ENCODE measurements at places on chromosomes 11 and 22. TPM values are rescaled to one million over a fixed set of nuclear protein-coding genes. Genes with fewer than 3 reads are reported as not detected.

RPS6KB2 gene
- total RNA-seq: 82.3 TPM

ISX gene
- 53.0 TPM for total RNA-seq

DNA sequence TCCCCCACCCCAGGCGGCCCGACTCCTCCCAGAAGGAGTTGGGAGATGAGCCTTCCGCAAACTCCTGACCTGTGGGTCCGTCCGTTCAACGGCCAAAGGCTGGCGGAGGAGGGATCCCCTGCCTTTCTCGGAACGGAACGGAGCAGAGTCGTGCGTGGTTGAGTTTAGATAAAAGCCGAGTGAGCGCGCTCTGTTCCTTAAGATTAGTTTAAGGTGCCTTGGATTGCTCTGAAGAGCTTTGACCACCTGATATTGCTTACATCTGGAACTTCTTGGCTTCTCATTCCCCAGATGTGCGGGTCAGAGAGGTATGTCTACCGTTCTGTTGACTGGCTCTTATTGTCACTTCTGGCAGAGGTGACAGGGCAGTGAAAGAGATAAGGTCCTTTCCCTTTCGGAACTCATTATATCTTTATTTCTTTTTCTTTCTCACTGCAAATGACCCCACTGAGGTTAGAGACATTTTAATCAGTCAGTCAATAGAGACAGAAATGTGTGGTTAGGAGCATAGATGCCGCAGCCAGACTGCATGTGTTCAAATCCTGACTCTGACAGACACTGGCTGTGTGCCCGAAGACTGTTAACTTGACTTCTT lies at the start of gene TRIM6:
Gene TRIM6, plus strand, starts transcription at position 31 of the 595 bp plus-strand sequence. Its CDS starts 261 bp downstream, at position 292.
- DNase-seq: peak; percentile 35

DNA sequence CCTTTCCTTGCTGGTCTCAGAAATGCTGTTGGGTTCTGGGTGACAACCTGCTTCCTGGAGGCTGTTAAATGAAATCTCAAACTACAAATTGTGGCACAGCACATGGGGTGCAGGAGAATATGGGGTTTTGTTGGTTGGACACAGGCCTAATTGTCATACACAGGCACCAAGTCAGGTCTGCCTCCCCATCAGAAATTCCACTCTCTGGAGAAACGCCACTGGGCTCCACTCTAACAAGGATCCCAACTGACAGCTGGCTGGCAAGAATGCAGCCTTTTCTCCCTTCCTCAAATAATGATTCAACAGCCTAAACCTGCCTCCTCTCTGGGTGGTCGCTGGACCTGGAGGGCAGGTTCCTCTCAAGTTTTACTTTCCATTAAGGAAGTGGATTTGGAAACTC lies 177.8 kb upstream of the NARS2 start:
- no peak for DNase-seq

- DNase-seq: peak; percentile 42
These were observed 40.0 kb upstream of the CREB3L1 start for GRCh38 chr11:46237248-46238077.

DNA sequence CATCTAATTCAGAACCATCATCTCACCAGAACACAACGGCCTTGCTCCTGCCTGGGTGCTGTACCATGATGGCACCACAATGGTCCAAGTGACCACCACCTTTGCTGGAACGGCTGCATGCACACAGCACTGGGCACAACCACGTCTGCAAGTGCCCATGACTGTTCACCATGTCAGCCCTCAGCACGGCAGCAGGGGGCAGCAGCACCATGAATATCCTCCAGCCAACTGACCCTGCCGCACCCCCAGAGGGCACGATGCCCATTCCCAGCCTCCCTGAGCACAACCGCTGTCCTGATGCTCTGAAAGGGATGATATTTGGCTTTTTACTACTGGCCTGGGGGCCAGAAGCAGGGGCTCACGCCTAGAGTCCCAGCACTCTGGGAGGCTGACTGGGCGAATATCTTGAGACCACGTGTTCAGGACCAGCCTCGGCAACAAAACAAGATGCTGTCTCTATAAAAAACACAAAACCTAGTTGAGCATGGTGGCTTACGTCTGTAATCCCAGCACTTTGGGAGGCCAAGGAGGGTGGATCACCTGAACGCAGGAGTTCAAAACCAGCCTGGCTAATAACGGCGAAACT lies 25.7 kb downstream of the DRD4 start:
- peak; percentile 74 for DNase-seq

- DNase-seq: no peak
These were observed 210.8 kb downstream of the HIPK3 start for GRCh38 chr11:33467966-33468365.

Data from stomach (tissue), 19 donors.